ENCODE measurements at places on chromosomes 7 and 10.

- no peak for DNase-seq
Observed at GRCh38 chr10:74179111-74179710, 28.2 kb downstream of the ADK start.

DNA sequence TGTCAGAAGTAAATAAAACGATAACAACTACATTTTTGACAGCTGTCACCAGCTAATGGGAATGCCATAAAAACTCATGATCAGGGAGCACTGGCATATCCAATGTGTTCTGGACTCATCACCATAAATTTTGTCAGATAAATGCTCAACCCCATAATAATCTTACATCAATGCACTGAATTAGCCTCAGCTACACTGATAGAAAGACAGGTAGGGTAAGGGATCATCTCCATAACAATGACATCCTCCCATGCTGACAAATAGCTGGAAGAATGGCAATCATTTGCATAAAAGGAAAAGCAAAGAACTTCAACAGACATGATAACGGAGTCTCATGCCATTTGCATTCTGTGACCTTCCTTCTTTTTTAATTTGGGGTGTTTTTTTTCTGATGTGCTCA, 352.8 kb upstream of the PFKP start:
- DNase-seq: no peak

DNA sequence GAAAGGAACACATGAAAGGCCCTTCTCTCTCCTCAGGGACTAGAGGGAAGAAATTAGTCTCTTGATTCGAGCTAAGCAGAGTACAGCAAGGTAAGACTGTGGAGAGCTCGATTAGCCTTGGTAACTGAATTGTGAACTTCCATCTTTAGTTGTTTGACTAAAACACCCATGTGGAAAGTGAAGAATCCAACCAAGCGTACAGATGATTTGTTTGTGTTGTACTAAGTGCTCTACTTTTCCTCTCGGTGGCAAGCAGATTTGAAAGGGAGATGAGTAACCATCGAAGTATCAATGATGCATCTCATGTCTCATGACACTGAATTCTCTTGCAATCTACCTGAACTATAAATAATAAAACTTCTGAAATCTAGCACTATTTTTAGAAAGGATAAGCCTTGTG, 80.7 kb downstream of the FZD1 start:
- no peak for DNase-seq

GRCh38 chr7:134850066-134850465, 70.6 kb downstream of the CALD1 start:
- no peak for DNase-seq

GRCh38 chr7:7536396-7537019, 835 bp upstream of the COL28A1 start:
- no peak for DNase-seq

DNA sequence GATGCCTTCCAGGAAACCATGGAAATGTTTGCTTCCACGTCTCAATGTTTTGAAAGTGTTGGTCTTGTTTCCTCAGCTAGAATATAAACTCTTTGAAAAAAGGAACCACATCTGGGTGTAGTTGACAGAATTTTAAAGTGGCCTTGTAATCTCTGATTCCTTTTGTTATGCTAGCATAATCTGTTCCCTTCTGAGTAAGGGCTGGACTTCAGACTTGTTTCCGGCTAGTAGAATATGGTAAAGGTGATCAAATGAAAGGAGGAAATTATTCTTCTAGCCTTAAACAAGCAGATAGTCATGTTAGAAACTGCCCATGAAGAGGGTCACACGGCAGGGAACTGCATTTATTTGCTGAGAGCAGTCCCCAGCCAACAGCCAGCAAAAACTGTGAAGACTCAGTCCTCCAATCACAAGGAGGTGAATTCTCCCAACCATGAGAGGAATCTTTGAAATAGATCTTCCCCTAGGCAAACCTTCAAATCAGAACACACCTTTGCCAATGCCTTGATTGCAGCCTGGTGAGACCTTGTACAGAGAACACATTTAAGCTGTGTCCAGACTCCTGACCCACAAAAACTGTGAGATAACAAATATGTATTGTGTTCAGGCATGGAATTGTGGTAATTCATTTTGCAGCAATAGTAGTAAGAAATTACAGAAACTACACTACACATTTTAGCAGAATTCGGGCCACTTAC, 316.9 kb upstream of the SP8 start:
- no peak for DNase-seq

GRCh38 chr7:1447551-1448244, 11.6 kb downstream of the MICALL2 start:
- no peak for DNase-seq

- no peak for DNase-seq
Observed at GRCh38 chr7:92517631-92518030, 10.7 kb downstream of the PEX1 start.

DNA sequence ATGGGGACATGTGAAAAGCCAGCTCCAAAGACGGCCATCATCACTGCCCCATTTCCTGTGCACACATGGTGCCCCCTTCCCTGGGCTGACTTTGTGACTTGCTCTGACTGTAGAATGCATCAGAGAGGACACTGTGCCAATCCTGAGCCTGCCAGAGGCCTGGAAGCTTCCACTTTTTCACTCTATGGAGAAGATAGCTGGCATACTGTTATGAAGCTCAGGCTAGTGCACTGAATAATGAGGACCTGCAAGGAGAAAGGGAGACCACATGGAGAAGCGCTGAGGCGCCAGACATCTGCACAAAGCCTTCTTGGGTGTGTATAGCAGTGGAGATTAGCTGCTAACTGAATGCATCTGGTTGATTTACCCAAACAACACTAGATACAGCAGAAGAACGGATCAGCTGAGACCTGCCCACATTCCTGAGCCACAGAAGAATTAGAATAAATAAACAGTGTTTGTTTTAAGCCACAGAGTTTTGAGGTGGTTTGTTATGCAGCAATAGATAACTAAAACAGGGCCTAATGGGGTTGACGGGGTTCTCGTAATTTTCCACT, 58.9 kb upstream of the C10orf90 start:
- DNase-seq: no peak

- no peak for DNase-seq
Observed at GRCh38 chr7:151663382-151664100, 143.8 kb upstream of the RHEB start.

- DNase-seq: no peak
Observed at GRCh38 chr7:93205046-93205445, 21.2 kb downstream of the HEPACAM2 start.

GRCh38 chr10:101749047-101750016, 26.6 kb downstream of the FGF8 start:
- no peak for DNase-seq

DNA sequence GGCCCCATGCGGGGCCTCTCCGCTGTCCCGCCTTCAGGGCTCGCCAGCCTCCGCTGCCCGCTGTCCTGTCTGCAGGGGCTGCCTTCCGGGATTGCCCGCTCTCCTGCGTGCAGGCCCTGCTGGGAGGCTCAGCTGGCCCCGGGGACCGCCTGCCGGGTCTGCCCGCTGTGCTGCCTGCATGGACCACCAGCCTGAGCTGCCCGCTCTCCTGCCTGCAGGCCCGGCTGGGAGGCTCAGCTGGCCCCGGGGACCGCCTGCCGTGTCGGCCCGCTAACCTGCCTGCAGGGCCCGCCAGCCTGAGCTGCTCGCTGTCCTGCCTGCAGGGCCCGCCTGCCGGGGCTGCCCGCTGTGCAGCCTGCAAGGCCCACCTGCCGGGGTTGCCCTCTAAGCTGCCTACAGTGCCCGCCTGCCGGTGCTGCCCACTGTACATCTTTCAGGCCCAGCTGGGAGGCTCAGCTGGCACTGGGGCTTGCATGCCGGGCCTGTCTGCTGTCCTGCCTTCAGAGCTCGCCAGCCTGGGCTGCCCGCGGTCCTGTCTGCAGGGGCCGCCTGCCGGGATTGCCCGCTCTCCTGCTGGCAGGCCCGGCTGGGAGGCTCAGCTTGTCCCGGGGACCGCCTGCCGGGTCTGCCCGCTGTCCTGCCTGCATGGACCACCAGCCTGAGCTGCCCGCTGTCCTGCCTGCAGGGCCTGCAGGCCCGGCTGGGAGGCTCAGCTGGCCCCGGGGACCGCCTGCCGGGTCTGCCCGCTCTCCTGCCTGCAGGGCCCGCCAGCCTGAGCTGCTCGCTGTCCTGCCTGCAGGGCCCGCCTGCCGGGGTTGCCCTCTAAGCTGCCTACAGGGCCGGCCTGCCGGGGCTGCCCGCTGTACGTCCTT, 165.1 kb downstream of the GLRX3 start:
- DNase-seq: peak; percentile 82

Data from MG63 (cell line).